ENCODE measurements at places on chromosomes 12 and 14.

DNA sequence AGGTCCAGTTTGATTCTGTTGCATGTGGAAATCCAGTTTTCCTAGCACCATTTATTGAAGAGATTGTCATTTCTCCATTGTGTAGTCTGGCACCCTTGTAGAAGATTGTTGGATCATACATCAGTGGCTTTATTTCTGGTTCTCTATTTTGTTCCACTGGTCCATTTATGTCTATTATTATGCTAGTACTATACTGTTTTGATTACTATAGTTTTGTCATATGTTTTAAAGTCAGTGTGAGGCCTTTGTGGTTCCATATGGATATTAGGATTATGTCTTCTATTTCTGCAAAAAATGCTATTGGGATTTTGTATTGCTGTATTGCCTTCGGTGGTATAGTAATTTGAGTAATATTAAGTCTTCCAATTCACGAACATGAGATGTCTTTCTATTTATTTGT is 51.4 kb downstream of the LEMD3 start:
- DNase-seq: no peak

- DNase-seq: peak; percentile 16
Observed at GRCh38 chr14:90193925-90194324, 62.4 kb upstream of the PSMC1 start.

- no peak for DNase-seq
Observed at GRCh38 chr14:84197704-84198103, 1332.2 kb upstream of the FLRT2 start.

GRCh38 chr14:101247842-101248725 is 313.2 kb upstream of the DIO3 start:
- no peak for DNase-seq

DNA sequence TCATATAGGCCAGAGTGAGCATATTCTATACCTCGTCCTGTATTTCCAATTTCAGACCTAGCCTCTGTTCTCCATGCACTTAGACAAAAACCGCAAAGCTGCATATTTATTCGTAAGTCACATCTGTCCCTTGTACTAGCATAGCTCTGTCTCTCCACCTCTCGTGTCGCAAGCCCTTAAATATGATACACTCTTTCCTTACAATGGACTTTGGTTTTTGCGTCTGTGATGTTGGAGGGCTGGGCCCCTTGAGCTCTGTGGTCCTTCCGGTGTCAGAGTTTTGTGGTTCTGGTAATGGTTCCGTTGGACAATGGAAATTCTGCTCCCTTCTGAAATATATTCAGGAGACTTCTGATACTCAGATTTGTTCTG is 11.3 kb downstream of the PRKCH start:
- DNase-seq: no peak

GRCh38 chr14:74841230-74842207 is 34.4 kb downstream of the PROX2 start:
- DNase-seq: no peak

GRCh38 chr14:105859717-105860614 is 333.6 kb downstream of the TMEM121 start:
- DNase-seq: peak; percentile 31

- no peak for DNase-seq
Observed at GRCh38 chr14:90426663-90427062, 29.8 kb downstream of the CALM1 start.

- no peak for DNase-seq
Observed at GRCh38 chr12:79411791-79412190, 279.0 kb downstream of the PAWR start.

- no peak for DNase-seq
Observed at GRCh38 chr12:128994856-128995255, 141.6 kb downstream of the GLT1D1 start.

DNA sequence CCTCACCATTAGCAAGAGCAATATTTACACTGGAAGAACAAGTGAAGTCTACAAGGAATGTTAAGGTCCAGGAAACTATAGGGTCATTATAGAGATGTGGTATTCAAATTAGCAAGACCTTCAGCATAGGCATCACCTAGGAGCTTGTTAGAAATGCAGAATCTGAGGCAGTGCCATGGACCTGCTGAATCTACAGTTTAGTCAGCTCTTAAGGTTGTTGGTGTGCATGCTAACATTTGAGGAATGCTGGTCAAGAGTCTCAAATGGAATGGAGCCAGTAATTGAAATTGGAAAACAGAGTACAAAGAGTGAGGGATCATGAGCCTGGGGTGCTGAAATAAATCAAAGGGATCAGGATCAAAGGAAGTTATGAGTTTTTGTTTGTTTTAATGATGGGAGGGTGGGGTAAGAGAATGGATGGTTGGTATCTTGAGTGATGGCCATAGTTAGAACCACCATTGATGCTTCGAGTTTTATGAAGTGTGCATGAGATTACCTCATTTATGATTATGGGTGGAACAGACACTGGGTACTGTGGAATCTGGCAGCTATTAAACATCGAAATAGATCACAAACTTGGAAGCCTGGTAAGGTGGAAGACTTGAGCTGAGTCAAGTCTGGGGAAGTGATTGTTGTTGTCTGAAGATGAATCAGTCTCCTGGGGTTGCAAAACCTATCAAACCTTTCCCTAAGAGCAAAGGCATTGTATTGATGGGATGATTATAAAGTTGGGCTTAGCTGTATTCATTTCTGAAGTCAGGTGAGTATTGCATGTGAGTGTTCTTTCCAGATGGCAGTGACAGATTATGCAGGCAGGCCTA is 323.3 kb upstream of the E2F7 start:
- no peak for DNase-seq

- DNase-seq: no peak
Observed at GRCh38 chr12:105030820-105031807, 45.0 kb downstream of the NOPCHAP1 start.

DNA sequence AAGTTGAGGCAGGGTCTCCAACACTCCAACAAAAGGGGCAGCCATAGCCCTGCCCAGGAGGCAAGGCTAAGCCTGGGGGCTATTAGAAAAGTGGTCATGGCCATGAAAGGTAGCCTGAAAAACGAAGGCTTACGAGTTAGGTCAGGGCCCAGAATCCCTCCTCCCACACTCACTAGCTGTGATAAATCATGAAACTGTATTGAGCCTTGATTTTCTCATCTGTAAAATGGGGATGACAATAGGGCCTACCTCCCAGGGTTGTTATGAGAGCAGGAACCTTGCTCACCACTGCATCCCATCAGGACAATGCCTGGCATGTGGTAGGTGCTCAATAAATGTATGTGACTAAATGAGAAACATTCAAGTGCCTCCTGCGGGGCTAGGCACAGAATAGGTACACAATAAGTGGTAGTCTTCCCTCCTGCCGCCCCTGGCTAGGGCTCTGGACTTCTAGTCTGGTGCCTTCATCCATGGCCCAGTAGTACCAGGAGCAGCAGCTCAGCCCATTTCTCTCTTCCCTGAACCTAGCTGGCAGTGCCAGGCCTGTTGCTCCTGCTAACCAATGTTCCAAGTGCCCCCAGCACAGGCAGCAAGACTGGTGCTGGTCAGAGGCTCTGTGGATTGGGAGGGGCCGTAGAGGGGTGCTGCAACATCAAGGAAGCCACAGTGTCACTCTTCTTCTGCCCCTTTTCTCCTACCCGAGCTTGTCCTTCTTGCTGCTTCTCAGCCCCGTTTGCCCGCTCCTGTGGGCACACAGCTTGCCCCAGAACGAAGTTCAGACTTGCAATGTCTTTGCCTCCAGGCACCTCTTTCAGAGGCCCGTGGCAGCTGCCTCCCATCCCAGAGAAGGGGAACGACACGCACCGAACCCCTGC is 7.8 kb downstream of the PGF start:
- no peak for DNase-seq

DNA sequence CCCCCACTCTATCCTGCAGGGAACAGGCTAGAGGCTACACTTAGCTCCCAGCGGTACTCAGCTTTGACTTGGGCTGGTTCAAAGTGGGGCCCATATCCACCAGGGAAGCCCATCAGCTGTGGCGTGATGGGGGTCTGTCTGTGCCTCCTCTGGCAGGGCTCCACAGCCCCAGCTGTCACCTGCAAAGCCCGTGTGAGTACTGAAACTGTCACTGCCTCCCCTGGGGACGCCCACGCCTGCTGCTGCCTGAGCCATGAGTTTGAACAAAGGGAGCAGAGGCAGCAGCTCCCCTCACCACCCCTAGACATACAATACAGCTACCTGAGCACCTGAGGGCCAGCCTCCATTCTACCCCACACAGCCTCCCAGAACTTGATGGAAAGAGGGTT is 5.0 kb downstream of the REM2 start:
- peak; percentile 69 for DNase-seq

DNA sequence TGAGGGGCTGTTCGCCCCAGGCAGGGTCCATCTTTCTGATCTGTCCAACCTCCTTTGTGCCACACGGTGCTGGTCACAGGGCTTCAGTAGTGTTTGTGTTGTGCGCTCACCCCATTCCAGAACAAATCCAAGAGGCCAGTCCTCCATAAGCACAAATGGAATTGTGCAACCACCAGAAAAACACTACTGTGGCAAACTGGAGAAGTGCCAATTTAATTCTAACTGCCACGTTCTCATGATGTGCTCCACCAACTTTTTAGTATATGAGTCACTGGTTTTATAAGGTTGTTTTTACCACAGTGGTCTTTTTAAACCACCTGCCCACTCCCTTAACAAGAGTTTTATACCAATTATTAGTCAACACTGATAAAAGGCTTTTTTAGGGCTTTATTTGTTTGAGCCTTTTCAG is 380.2 kb downstream of the NAV3 start:
- DNase-seq: no peak

DNA sequence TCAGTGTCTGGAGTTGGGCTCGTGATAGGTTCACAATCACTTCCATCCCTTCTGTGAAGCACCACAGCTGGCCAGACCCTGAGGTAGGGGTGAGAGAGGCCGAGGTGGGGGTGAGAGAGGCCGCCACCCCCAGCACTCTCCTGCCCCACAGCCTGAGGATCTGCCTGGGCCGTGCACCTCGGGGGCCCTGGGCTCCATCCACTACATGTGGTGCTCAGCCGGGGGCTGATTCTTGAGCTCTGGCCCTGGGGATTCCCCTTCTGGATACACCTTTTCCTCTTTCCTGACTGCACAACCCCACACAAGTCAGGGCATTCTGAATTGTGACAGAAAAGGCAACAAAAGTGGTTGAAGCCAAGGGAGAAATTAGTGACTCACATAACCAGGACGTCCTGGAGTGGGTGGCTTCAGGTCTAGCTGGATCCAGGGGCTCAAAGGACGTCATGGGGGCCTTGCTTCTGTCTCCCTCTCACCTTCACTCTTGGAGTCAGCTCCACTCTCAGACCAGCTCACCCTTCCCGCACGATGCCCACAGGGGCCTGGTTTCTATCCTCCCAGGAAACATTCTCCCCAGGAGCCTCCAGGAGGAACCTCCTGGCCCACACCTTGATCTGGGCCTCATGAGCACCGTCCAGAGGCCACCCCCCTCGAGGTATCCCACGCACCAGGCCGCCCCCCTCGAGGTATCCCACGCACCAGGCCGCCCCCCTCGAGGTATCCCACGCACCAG is 12.1 kb upstream of the FBRSL1 start:
- DNase-seq: no peak

GRCh38 chr12:123200414-123200813 is 32.5 kb downstream of the MPHOSPH9 start:
- no peak for DNase-seq

GRCh38 chr12:126201981-126202537 is 1136.8 kb downstream of the AACS start:
- DNase-seq: no peak

- DNase-seq: no peak
Observed at GRCh38 chr14:50067723-50068495, 48.5 kb downstream of the VCPKMT start.

- DNase-seq: no peak
Observed at GRCh38 chr12:76784600-76785051, 20.7 kb downstream of the ZDHHC17 start.

DNA sequence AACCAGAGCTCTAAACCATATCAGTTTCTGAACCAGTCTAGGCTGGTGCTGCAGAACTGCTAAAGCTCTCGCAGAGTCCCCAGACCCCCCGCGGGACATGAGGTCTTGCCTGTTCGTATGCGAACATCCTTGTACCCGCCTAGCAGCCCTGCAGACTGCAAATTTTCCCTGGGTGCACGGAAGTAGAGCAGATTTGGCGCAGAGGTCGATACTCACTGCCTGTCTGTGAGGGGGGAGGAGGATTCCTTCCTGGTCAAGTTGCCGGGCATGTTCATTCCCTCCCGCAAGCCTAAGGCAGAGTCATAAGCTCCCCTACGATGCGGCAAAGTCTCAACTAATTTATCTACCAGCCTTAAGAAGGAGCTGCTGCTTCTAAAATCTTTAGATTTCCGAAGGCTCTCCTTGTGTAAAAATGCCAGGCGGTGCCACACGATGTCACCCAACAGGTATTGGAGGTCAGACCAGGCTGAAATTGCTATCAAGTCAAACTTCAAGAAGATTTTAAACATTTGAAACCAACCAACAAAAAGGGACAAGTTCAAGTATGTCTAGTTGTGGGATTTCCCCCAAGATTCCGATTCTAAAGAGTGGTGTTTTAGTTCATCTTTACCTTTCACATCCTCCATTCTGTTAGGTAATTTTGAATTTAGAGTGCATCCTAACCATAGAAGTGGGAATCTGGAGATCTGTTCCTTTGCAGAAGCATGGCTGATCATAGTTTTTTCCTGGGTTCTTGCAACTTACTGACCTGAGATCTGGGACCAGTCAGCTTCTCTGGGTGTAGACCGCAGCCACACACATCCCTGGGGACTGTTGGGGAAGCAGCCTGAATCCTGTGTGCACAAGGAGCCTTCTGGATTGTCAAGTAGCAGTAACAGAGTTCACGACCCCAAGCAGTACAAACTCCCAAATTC is 1.6 kb upstream of the PAX9 start:
- no peak for DNase-seq

GRCh38 chr14:81342850-81343580 is 57.1 kb downstream of the STON2 start:
- no peak for DNase-seq

DNA sequence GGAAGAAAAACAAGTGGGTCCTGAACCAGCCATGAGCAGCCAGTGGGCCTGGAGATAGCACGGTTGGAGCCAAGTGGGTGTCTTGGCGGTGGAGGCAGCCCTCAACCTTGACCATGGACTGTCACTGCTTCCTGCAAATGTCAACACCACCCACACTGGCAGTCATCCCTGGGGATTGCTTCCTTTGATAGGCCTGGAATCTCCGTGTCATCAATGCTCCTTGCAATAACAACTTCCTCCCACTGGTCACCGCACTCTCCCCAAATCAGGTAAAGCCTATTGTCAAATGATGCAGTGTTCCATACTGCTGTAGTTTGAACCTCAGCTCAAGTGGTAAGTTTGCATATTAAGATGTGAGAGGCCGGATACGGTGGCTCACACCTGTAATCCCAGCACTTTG is 129.1 kb downstream of the NTF3 start:
- no peak for DNase-seq
